ENCODE measurements at places on chromosomes 2 and 18. TPM values are rescaled to one million over a fixed set of nuclear protein-coding genes. Genes with fewer than 3 reads are reported as not detected.

RFTN2 gene
- 22.6 TPM for total RNA-seq

CBLN2 gene
- total RNA-seq = not detected

STPG4 gene
- 0.28 TPM for total RNA-seq

CDK15 gene
- total RNA-seq = 0.11 TPM

SERPINB7 gene
- 0.17 TPM for total RNA-seq

ZCCHC2 gene
- 25.5 TPM for total RNA-seq

GRCh38 chr2:100639588-100640390 lies 77.0 kb downstream of the PDCL3 start:
- no peaks in the 10 kb centered on the region for H3K27me3 ChIP-seq
- H3K4me3 ChIP-seq = no peak overlapping the region
- H3K4me1 ChIP-seq = peaks cover 2% of the 10 kb centered on the region

DNA sequence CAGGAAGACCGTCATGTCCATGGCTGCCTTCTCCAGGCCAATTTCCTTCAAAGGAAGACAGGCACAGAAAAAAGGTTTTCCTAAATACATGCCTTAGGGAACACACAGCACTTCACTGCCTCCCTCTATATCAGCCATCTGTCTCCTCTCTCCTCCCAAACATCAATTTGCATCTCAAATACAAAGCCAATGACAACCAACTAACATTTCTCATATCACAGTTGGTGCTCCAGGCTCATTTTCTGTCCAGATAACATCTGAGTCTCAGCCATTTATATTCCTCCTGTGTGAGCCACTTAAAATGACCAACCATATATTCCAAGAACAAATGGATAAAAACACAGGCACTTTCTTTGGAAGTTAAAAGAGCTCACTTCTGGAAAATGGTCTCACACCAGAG lies 62.5 kb upstream of the ACAA2 start:
- no peaks in the 10 kb centered on the region for H3K36me3 ChIP-seq
- H3K4me1 ChIP-seq = no peaks in the 10 kb centered on the region
- H3K27me3 ChIP-seq = no peaks in the 10 kb centered on the region
- no peak overlapping the region for H3K4me3 ChIP-seq

DNA sequence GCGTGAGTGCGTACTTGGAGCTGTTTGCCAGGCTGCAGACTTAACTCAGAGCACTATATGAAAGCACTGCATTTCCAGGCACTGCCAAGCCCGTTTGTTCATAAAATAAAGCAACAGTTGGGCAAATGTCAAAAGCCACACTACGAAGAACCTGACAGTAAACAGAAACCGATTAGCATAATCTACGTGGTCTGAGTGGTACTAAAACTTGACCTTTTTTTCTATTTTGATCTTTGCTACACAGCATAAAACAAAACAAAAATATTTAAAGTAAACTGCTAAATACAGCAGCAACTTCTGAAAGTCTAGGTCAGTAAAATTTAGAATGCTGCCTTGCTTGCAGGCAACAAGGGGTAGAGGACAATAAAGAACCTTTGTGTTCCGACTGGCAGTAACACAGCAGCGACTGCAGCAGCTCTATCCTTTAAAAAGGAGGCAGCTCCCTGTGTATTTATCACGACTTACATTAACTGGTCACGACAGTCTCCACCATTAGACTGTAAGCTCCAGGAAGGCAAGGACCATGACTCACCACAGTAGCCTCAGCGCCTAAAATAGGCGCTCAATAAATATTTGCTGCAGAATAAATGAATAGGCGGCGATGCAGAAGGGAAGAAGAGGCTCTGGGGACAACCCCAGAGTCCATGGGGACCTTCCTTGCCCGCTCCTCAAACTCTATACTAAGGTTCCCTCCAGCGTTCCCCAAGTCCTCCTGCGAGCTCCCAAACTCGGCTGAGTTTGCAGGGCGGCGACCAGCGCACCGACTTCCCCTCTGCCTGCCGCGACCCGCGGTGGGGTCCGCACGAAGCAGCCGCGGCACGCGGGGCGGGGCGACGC lies 902 bp downstream of the SS18 start:
- H3K27ac ChIP-seq = peak overlapping the region; percentile 97
- H3K4me1 ChIP-seq = no peaks in the 10 kb centered on the region
- H3K36me3 ChIP-seq = peaks cover 2% of the 10 kb centered on the region
- H3K27me3 ChIP-seq = no peaks in the 10 kb centered on the region
- DNase-seq = peak; percentile 19
- peak overlapping the region; percentile 68 for H3K4me3 ChIP-seq

GRCh38 chr2:206452242-206452641 lies 8.9 kb downstream of the ADAM23 start:
- no peaks in the 10 kb centered on the region for H3K4me1 ChIP-seq
- H3K36me3 ChIP-seq = no peaks in the 10 kb centered on the region
- H3K4me3 ChIP-seq = no peak overlapping the region
- H3K27ac ChIP-seq = no peak overlapping the region
- DNase-seq = no peak

DNA sequence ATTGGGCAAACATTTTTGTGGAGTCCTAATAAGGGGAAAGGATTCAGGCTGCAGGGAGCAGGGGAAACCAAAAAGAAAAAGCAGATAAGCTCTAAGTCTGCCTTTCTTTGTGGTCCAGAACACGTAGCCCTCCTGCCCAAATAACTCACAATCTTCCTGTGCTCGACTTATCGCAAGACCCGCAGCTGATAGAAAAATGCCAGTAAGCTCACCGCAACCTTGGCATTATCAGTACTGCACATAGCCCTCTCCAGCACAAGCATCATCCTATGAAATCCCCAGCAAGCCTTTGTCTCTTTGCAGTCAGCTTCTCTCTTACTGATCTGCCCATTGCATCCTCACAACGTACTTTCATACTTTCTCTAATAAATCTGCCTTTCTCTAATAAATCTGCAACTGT lies 202.4 kb upstream of the HNRNPA3 start:
- H3K36me3 ChIP-seq = no peaks in the 10 kb centered on the region
- no peaks in the 10 kb centered on the region for H3K27me3 ChIP-seq
- H3K4me1 ChIP-seq = peaks cover 8% of the 10 kb centered on the region
- H3K4me3 ChIP-seq = no peak overlapping the region
- H3K27ac ChIP-seq = no peak overlapping the region

DNA sequence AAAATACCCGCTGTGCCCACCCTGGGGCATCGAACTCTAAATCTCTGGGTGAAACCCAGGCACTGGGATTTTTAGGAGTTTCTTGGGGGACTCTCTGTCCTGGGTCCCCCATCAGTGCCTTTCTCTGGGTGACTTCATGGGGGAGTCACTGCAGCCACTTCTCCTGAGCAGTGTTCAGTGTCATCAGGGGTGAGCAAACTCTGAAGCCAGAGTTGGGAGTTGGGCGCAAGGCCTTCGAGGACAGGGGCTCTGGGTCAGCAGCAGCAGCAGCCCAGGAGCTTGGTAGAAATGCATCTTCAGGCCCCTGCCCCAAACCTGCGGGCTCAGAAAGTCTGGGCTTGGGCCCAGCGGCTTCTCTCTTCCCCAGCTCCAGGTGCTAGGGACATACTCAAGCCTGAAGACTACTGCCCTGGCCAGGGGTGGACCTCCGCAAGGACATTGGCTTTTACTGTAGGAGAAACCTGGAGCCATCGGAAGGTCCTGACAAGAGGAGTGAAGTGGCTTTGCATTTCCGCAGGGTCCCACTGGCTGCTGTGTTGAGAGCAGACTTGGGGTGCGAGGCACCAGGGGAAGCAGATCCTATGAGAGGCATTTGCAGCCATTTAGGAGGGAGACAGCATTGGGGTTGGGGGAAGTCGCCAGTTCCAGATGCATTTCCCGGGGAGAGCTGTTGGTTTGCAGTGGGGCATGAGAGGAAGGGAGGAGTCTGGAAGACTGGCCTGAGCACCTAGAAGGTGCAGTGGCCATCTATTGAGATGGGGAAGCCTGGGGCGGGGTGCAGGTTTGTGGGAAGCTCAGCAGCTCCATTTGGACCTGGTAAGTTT lies 51.5 kb upstream of the FAHD2A start:
- DNase-seq = no peak
- no peak overlapping the region for H3K4me3 ChIP-seq
- no peak overlapping the region for H3K27ac ChIP-seq
- H3K27me3 ChIP-seq = peaks cover 3% of the 10 kb centered on the region
- H3K4me1 ChIP-seq = no peaks in the 10 kb centered on the region
- no peaks in the 10 kb centered on the region for H3K36me3 ChIP-seq

- no peak overlapping the region for H3K4me3 ChIP-seq
- no peaks in the 10 kb centered on the region for H3K4me1 ChIP-seq
- peak overlapping the region; percentile 35 for H3K27ac ChIP-seq
- H3K27me3 ChIP-seq = no peaks in the 10 kb centered on the region
Measured at GRCh38 chr2:72755647-72756423, 70.0 kb downstream of the EXOC6B start.

DNA sequence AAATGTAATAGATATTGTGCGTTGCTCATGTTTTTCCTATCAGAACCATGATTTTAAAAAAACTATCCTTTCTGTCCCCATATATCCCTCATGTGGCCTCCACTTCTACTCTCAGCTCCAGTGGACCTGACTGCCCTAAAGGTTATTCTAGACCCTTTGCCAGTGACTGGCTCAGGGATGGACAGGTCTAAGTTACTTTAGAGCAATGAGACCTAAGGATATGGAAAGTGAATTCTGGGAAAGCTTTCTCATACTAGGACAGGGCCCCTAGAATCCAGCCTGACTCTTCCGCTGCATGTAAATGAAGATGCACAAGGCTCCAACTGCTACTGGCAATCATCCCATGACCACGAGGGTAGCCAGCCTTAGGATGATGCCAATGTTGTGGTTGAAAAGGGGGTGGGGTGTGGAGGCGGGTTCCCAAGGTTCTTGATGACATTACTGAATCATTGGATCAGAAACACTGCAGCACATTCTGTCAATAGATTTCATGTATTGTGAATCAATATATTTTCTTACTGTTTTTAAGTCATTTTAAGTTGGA lies 21.3 kb downstream of the C2orf69 start:
- no peak for DNase-seq
- H3K27me3 ChIP-seq = no peaks in the 10 kb centered on the region
- H3K4me3 ChIP-seq = no peak overlapping the region
- peaks cover 2% of the 10 kb centered on the region for H3K4me1 ChIP-seq
- peaks cover 14% of the 10 kb centered on the region for H3K36me3 ChIP-seq
- H3K27ac ChIP-seq = no peak overlapping the region

- peaks cover 27% of the 10 kb centered on the region for H3K4me1 ChIP-seq
- H3K4me3 ChIP-seq = no peak overlapping the region
- H3K27ac ChIP-seq = no peak overlapping the region
- peak; percentile 79 for DNase-seq
- peaks cover 2% of the 10 kb centered on the region for H3K36me3 ChIP-seq
Measured at GRCh38 chr2:43276962-43277391, 50.6 kb upstream of the ZFP36L2 start.
